ENCODE measurements at places on chromosomes 3 and 15.

DNA sequence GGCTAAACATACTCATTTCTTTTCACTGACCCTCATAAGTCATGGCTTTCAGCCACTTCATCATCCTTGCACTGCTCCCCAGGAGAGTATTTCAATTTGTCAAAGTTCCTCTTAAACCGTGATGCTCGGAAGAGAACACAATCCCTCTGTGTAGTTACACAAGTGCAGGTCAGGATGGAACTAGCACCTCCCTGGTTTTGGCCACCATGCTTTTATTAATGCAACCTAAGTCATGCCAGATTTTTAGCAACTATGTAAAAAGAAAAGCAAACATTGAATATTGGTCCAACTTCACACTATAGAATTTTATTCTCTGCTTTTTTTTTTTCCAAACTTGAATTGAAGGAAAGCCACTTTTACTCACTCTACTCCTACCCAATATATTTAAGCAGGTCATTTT, 45.2 kb downstream of the CNTN6 start:
- DNase-seq, result no peak

DNA sequence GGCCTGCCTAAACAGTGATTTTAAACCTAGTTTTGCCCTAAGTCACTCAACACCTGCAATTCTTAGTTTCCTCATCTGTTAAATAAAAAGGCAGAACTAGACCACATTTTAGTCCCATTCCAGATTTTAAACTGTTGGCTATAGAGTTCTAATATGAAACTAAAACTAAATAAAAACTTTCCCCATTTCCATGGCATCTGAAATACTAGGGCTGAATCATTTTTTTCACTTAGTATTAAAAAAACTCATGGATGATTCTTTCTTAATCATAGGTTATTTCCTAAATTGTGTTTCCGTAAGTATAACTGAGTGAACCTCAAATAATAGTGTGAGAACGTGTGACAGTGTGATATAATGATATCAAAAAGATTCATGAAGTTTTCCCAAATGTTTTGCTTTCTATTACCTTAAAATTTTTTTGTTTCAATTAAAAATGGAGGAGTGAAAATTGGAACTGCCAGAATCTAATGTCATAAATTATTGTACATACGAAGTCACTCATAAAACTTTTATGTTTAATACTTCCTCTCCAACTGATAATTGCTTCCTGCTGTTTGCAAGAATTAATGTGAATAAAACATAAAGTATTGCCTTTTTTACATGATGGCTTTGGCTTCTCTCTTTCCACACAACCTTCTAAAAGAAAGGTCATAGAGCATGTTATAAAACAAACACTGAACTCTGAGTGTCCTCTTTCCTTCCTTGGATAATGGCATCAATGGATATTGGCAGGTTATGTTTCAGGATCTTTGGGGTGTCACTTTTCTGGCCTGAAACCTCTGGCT, 315.1 kb upstream of the MME start:
- DNase-seq, result no peak

DNA sequence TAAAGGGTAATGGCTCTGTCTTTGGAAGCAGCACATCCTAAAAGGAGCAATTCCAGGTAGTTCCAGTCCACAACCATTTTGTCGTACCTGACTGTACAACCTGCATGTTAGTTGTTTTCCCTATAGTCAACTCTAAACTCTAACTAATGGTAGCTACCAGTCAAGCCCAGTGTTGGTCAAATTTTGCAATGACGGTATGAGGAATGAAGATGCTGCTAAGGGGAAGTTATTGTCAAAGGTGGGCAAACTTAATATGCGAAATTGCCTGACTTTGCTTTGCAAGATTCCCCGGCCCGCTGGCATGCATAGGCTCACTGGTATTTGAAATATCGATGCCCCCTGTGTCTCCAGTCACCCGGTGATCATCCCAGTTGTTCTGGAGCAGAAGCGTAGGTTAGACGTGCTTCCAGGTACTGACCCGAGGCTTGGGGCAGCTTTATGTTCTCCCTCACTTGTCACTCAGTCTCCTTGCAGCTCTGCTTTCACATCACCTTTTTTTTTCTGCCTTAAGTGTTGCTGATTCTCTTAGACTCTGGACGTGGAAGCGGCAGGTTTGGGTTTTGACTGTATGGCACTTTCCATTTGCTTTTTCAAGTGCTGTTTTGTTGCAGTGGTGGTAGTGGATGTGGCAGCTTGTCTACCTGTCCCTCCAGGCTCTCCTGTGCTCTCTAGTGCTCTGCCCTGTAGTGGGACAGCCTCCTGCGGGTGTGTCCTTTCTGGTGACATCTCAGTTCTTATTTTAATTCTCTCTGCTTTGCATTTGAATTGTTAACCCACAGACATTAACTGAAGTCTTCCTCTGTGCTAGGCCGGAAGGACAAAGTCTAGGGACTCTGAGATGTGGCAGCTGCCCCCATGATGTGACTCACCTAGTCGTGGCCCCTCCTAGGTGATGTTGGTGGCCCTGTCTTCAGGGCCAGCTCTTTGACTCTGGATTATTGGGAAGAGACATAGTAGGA, 95.8 kb upstream of the UMPS start:
- DNase-seq, result no peak

GRCh38 chr3:105496343-105496742, 129.6 kb downstream of the ALCAM start:
- no peak for DNase-seq

DNA sequence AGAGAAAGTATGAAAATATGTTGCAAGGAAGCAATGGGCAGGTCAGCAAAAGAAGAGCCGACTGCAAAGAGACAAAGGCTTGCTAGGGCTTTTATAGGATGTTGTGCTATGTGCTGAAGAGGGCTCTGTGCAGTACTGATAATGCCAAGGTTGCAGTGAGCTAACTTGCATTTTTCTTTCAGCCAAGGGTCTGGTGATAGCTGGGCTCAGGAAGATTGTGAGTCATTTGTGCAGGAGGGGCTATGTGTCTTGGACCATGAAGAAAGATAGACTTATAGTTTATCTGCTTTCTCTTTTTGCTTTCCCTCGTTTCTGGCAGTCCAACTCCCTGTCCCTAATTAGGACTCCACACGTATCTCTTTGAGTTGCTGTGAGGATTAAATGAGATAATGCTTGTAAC, 64.5 kb upstream of the LRIG1 start:
- no peak for DNase-seq

DNA sequence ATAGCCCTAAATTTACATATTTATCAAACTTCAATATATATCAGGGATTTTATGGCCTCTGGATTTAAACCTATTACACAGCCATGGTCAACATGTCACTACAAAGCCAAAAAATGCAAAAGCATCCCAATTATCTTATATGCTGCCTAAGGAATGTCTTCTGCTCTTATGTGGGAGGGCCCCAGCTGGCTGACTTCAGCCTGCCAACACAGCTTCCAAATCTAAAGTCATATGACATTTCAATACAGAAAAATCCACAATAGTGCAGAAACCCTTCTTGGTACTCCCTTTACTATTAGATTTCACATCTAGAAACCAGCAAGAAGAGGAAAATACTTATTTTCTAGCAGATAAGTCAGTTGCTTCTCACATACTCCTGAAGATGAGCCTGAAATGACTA, 6.4 kb downstream of the PFN2 start:
- no peak for DNase-seq

GRCh38 chr3:31575448-31575847, 42.7 kb downstream of the STT3B start:
- no peak for DNase-seq

DNA sequence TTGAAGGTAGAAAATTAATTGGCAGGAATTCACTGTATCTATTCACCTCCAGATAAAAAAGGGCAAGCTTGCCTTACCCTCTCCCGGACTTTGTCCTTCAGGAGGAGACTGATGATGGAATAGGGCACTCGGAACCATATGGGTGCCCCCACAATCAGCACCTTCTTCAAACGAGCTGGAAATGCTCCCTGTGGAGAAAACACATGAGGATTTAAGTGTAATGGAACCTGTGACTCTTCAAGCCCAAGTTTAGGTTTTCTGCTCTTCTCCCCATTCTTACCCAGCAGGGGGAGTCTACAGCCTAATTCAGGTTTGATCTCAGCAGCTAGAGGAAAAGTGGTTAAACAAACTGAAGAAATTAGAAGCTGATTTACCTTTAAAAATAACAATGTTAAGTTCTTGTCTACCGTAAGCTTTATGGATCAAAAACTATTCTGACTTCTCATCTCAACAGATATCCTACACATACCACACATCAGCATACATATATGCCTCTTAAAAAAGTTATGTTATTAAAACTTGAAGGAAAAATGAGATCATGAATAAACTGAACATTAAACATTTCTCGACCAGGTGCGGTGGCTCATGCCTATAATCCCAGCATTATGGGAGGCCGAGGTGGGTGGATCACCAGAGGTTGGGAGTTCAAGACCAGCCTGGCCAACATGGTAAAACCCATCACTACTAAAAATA, 57.5 kb upstream of the SIN3A start:
- DNase-seq, result peak; percentile 48

GRCh38 chr15:90839187-90840071, 29.0 kb upstream of the FURIN start:
- peak; percentile 87 for DNase-seq

- DNase-seq, result no peak
Measured at GRCh38 chr3:110327870-110328269, 743.7 kb upstream of the NECTIN3 start.

DNA sequence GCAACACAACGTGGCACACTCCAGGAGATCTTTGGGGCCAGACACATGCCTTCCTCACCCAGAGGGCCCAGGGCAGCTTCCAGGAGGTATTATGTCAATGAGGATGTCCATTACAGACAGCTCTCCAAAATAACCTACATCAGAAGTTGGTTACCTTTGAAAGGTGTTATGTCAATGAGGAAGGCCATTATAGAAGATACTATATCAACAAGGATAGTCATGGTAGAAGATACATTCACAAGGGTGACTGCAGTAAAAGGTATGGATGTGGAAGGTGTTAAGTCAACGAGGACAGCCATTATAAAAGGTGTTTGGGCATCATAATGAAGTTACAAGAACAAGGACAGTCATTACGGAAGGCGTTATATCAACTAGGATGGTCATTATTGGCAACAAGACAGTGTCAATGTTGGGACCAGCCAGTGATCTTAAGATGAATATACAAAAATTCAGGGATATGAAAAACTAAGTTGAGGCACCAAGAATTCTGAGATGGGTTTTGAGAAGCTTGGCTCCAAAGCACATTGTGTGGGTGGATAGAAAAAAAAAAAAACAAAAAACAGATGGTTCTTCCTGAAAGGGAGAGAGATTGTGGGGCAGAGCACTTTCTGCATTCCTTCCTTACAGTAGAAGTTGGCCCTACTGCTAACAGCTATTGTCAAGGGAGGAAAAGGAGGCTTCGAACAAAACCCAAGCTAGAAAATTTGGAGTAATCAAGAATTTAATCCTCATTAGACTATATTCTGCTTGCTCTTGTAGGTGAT, 11.2 kb downstream of the CDCP1 start:
- no peak for DNase-seq

DNA sequence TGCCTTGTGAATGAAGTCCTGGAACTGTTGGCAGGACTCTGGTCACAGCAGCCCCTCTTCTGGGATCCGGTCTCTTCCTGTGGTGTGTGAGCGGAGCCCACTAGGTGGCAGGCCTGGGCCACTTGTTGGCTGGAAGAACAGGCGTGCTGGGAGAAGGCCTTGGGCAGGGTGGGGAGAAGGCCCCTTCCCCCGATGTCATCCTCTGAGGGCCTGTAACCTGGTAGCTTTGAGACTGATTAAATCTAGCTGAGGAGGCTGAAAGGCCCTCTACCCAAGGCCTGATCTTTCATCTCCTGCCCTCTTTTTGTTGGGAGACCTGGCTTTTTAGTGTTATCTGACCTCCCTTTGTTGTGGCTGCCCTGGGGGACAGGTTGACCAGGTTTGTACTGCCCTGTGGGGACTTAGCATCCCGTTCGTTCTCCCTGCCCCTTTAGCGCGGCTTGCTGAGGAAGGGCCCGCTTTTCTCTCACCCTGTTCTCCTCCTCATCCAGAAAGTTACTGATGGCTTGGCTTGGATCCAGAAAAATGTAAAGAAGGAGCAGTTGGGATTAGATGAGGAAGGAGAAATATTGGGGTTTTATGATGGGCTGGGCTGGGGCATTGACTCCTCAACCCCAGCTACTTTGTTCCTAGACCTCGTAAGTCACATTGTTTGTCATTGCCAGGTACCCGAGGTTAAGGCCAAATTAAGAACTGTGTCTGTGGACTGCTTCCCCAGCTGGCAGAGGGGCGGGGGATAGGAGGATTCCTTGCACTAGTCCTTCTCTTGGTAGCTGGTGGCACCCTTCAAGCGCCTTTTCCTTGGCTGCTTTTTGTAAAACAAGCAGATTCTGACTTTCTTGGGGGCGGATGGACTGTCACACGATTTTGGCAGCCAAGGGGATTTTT, 48.5 kb downstream of the CHCHD6 start:
- peak; percentile 83 for DNase-seq

- no peak for DNase-seq
Measured at GRCh38 chr3:101182734-101183133, 137.6 kb downstream of the IMPG2 start.

- DNase-seq, result no peak
Measured at GRCh38 chr3:50652709-50653108, 22.0 kb upstream of the DOCK3 start.

DNA sequence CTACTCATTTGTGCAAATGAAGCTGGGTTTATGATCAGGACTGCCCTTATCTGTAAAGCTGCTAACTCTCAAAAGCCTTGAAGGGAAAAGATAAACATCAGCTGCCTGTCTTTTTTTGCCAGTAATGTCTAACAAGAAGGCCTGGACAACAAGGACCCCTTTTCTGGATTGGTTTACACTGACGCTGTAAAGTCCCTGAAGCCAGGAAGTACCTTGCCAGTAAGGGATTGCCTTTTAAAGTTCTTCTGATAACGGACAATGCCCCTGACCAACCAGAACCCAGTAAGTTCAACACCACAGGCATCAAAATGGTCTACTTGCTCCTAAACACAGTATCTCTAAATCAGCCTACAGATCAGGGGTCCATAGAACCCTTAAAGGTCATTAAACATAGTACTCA, 178.0 kb downstream of the PCCB start:
- no peak for DNase-seq

DNA sequence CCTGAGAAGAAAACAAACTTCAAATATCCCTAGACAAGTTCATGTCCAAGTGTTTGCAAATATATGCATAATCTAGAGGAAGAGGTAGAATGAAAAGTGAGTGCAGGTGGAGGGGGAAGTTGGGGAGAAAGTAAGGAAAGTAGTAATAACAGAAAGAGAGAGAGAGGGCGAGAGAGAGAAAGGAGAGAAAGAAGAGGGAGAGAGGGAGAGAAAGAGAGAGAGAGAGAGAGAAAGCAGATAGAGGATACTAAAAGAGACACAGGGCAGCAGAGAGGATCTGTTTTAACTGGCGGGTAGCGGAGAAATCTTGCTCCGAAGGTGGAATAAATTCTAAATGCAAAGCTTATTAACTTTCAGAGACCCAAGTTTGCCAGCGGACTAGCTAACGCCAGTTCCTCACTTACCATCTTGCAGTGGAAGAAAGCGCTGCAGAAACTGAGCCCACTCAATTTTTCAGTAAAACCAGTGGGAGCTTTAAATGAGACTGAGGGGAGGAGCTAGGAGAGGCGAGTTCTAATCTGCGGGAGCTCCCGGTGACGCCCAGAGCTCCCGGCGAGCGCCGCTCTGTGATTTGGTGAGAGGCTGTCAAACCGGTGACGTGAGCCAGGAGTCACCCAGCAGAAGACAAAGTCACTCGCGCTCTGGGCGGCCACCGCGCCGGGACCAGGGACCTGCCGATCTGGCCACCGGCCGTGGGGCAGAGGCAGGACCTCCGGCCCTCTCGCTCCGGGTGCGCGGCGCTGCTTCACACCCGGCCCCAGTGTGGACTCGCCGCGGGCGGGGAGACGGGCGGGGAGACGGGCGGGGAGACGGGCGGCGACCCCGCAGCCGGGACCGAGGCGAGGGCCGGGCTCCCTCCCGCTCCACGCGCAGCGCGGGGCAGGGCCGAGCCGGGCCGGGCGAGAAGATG, at the start of gene GMNC:
Gene GMNC (minus strand): TSS at position 486 of the 910 bp plus-strand sequence. CDS start 79 bp downstream, at position 407.
- peak; percentile 82 for DNase-seq

GRCh38 chr15:27867861-27868260, 231.3 kb downstream of the OCA2 start:
- no peak for DNase-seq
